ENCODE measurements at places on chromosomes 4 and X.

GRCh38 chr4:148238086-148238485 is 204.1 kb downstream of the NR3C2 start:
- no peak for DNase-seq

GRCh38 chr4:1116838-1117237 is 3.5 kb upstream of the RNF212 start:
- DNase-seq = no peak

DNA sequence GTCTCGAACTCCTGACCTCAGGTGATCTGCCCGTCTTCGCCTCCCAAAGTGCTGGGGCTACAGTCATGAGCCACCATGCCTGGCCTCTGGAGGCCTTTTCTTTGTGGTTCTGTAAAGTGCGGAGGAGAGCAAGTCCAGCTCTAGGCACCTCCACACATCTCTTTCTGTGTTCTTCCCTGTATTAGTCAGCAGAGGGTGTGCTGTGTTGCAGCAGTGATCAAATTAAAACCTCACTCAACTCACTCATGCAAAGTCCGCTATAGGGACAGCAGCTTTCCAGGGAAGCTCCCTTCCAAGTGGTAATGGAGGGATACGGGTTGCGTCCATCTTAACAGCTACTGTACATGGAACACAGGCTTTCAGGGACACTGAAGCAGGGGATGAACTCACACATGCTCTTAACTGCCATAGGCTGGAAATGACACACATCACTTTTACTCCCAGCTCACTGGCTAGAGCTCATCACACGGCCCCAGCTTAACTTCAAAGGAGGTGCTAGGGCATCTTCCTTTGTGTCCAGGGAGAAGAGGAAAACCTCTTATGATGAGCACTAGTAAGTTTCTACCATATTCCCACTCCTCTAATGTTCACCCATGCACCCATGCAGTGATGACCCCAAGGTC is 36.0 kb upstream of the CCNG2 start:
- no peak for DNase-seq

DNA sequence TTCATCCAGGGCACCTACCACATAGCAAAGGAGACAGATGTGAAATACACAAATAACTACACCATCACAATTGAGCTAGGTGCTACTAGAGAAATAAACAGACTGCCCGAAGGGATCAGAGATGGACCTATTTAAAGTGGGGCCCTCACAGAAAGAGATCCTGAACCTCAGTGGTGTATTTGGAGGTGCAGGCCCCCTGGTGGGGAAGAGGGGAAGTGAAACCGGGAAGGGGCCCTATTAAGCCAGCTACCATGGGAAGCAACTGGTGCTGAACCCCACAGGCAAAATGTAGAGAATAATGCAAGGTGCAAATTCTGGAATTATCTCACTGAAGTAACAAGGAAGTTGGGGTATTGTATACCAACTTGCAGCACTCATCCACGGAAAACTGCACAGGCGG is 78.6 kb upstream of the FAM9A start:
- peak; percentile 41 for DNase-seq

DNA sequence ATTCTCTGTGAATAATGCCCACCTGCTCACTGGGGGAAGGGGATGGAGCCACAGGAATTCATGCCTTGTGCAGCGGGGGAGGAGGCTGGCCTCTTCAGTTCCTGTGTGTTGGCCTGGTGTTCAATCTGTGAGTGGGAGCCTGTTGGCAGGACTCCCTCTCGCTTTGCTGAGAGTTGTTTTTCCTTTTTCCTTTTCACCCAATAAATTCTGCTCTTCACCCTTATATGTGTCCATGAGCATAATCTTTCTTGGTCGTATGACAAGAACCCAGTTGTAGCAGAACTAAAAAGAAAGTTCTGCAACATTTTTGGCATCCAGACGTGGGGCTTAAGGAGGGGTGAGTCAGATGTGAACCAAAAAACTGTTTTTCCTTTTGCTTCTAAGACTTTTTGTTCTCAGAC is 235.2 kb upstream of the HDX start:
- no peak for DNase-seq

GRCh38 chrX:143340190-143340589 is 177.1 kb downstream of the SPANXN3 start:
- DNase-seq = no peak

- DNase-seq = no peak
Observed at GRCh38 chr4:182649698-182650477, 267.3 kb downstream of the DCTD start.

- DNase-seq = no peak
Observed at GRCh38 chrX:13697455-13697854, 8.5 kb downstream of the RAB9A start.

DNA sequence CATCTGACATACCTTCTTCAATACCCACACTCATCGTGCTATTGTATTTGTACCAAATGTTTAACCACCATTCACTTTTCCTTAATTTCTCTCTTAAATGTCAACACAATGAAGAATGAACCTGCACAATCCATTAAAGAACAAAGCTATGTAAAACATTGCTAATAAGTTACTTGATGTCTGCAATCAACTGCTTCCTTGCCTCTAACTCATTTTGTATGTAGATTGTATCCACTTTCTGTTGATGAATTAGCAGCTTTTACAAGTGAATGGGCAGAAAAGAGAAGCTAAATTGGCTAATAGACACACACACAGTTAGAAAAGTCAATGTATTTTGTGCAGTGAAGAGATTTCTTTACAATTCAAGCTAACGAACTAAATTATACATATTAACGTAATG is 212.5 kb upstream of the NDST3 start:
- no peak for DNase-seq

GRCh38 chr4:109294006-109294405 is 8.5 kb downstream of the COL25A1 start:
- peak; percentile 60 for DNase-seq

- DNase-seq = no peak
Observed at GRCh38 chr4:73817341-73817740, 19.1 kb upstream of the CXCL6 start.

GRCh38 chr4:99383833-99384392 is 31.4 kb upstream of the ADH1C start:
- no peak for DNase-seq

GRCh38 chrX:71953946-71954345 is 43.3 kb downstream of the NHSL2 start:
- no peak for DNase-seq

DNA sequence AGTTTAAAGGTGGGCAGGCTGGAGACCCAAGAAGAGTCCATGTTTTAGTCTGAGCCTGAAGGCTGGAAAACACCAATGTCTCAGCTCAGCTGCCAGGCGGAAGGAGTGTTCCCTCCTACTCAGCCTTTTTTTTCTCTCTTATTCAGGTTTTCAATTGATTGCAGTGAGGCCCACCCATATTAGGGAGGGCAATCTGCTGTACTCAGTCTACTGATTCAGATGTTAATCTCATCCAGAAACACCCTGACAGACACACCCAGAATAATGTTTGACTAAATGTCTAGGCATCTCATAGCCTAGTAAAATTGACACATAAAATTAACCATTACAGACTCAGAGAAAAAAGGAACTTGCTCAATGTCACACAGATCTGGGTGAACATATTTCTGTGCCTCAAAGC is 347.1 kb downstream of the GBA3 start:
- DNase-seq = no peak

- DNase-seq = peak; percentile 76
Observed at GRCh38 chr4:2036866-2037265, 22.3 kb upstream of the NAT8L start.

- DNase-seq = no peak
Observed at GRCh38 chr4:6020613-6021012, 2.4 kb upstream of the C4orf50 start.

GRCh38 chrX:142036116-142036515 is 132.4 kb downstream of the MAGEC1 start:
- DNase-seq = no peak

DNA sequence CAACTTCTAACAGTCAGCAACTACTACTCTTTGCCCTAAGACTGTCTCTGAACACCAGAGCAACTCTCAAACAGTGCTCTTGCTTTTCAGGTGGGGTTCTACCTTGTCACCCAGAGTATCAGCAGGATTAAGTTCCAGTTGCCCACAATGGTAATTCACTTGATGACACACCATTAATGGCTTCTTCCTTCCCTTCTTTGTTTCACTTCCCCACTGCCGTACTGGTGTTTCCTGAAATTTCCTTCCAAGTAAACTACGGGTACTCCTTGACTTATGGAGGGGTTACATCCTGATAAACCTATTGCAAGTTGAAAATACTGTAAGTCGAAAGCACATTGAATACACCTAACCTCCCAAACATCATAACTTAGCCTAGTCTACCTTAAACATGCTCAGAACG is 36.6 kb upstream of the PDK3 start:
- DNase-seq = no peak

GRCh38 chrX:134181275-134181660 is 55.7 kb upstream of the CCDC160 start:
- no peak for DNase-seq
